ENCODE measurements at places on chromosomes 12 and 14. TPM values are rescaled to one million over a fixed set of nuclear protein-coding genes. Genes with fewer than 3 reads are reported as not detected.

GRCh38 chr14:38205119-38205813, 2.4 kb upstream of the SSTR1 start:
- peaks cover 5% of the 10 kb centered on the region for H3K36me3 ChIP-seq
- H3K4me3 ChIP-seq = no peak overlapping the region
- DNase-seq = no peak
- H3K27ac ChIP-seq = no peak overlapping the region
- H3K27me3 ChIP-seq = peaks cover 33% of the 10 kb centered on the region
- peaks cover 5% of the 10 kb centered on the region for H3K4me1 ChIP-seq

The KCNH3 gene
- total RNA-seq = 2.7 TPM

DNA sequence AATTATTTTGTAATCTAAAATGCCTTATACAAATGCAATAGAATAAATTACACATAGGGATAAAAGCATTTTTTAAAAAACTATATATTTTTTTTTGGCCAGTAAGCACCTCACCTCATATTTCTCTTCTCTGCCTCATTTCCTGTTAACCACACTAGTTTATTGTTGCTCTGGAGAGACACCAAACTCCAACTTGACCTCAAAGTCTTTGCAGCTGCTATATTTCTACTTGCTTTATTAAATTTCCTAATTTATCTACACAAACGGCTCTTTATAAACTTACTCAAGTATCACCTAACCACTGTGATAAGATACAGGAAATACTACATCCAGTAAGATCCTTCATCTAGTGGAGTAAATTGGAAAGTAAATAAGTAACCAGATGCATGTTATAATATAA, 622.3 kb downstream of the C12orf50 start:
- no peaks in the 10 kb centered on the region for H3K36me3 ChIP-seq
- no peak overlapping the region for H3K4me3 ChIP-seq
- no peak for DNase-seq
- H3K4me1 ChIP-seq = no peaks in the 10 kb centered on the region
- no peak overlapping the region for H3K27ac ChIP-seq
- no peaks in the 10 kb centered on the region for H3K27me3 ChIP-seq

GRCh38 chr12:104790296-104791125, 167.6 kb downstream of the SLC41A2 start:
- peak overlapping the region; percentile 73 for H3K27ac ChIP-seq
- DNase-seq = peak; percentile 18
- H3K4me1 ChIP-seq = peaks cover 7% of the 10 kb centered on the region
- H3K36me3 ChIP-seq = no peaks in the 10 kb centered on the region
- peak overlapping the region; percentile 25 for H3K4me3 ChIP-seq

The ITGB7 gene
- 367 TPM for total RNA-seq

The MIPOL1 gene
- 0.32 TPM for total RNA-seq

The INSM2 gene
- total RNA-seq = not detected

The NTN4 gene
- total RNA-seq = 7.6 TPM
